ENCODE measurements at places on chromosomes 2 and 18.

DNA sequence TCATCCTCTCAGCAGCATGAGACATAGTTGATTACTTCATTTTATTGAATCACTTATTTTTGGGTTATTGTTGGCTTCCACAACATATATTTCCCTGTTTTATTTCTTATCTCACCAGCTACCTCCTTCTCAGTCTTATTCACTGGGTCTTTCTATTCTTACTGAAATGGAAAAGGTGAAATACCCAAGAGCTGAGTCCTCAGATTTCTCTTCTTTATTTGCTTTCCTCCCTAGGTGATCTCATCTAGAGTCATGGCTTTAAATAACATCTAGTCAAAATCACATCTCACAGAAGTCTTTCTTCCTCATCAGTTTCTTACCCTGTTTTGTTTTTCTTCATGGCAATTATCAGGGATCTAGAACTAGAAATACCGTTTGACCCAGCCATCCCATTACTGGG lies 105.0 kb upstream of the RBBP8 start:
- DNase-seq = no peak

- DNase-seq = no peak
These were observed 17.5 kb downstream of the LYPD1 start for GRCh38 chr2:132652474-132652873.

GRCh38 chr2:134348239-134348638 lies 94.4 kb downstream of the MGAT5 start:
- peak; percentile 54 for DNase-seq

DNA sequence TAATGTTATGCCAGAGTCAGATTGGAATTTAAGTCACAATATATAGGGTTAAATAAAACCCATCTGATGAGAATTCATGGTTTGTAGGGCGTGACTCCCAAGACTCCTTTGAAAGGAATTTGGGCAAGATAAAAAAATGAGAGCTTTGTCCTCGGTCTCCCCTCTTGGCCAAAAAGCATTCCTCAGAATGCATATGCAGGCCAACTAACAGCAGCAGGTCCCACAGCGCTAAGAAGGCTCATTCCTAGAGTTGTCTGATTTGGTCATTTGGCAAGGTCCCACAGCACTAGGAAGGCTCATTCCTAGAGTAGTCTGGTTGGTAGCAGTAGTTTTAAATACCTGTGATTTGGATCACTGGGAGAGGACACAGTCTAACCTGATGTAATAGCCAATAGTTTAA lies 106.3 kb upstream of the B3GNT2 start:
- no peak for DNase-seq

DNA sequence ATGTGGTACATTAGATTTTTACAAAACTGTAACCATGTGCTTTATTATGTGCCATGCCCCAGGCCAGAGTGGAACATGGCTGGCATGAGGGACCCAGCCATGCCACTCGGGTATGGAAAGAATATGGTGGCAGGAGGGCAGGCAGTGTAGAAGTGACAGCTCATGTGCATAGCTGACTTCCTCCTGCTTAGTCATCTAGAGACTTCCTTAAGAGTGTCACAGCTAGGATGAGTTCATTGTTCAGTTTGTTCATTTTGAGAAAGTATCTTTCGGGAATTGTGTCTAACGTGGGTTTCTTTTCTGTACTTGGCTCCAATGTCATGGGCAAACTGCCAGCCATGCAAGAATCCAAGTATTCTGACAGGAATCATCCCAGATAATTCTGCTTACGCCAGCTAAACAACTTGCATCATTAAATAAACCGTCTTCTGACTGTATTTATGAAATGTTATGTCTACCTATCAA lies 94.3 kb upstream of the ITGB6 start:
- DNase-seq = peak; percentile 46

DNA sequence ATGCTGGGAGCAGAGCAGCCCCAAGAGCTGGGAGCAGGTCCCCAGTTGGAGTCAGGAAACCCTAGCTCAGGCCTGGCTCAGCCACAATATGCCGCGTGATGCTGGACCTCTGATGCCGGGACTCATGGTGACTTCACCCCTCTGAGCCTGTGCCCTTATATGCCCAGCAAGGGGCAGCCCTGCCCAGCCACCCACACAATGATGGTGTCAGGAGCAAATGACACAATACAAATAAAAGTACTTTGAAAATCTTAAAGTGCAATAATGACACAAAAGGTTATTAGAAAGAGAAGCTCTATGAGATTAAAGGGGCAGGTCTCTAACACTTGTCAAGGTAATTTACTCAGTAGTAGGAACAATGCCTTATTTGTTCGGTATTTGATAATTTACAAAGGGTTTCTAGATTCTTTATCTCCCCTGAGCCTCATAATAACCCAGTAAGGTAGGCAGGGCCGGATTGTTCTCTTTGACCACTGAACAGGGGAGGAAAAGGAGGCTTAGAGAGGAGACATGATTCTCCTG lies 18.3 kb upstream of the KIF3C start:
- peak; percentile 29 for DNase-seq

GRCh38 chr2:231920795-231921194 lies 5.4 kb downstream of the NPPC start:
- DNase-seq = no peak

GRCh38 chr18:4181882-4182568 lies 273.1 kb downstream of the DLGAP1 start:
- DNase-seq = no peak

Measured in GM03348 (cell line).